ENCODE measurements at places on chromosomes 5 and 9.

DNA sequence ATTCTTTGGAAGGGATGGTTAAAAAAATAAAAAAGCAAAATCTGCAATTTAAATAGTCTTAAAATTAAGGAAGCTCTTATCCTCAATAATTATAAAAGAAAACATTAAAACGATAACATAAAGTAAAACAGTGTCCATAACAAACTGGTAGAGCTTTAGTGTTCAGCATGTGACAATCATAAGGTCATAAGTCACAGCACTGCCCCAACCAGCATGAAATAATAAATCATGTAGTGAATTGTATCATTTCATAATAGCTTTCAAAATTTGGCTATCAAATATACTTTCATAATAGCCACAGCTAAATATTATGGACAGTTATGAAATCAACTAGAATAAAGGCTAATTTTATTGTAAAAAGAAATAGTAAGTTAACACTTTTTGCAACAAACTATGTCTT lies 10.0 kb downstream of the NR3C1 start:
- no peak for DNase-seq

DNA sequence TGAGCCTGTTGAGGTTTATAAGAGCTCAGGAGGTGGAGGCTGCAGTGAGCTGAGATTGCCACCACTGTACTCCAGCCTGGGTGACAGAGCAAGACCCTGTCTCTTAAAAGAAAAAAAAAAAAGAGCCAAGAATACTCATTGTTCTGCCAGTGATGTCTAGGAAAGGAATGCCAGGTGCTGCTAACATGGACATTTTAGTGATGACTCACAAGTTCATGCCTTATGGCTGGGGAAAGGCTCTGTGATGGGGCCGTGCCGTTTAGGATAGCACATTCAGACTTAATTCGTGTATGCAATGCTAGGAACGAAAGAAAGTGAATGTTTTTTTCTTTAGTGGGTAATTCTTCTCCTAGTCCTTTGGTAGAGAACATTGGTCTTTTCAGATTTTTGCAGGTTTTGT lies 134.2 kb downstream of the ARHGAP26 start:
- DNase-seq = no peak

- DNase-seq = no peak
Observed at GRCh38 chr9:35912791-35913400, 3.6 kb downstream of the SPAAR start.

DNA sequence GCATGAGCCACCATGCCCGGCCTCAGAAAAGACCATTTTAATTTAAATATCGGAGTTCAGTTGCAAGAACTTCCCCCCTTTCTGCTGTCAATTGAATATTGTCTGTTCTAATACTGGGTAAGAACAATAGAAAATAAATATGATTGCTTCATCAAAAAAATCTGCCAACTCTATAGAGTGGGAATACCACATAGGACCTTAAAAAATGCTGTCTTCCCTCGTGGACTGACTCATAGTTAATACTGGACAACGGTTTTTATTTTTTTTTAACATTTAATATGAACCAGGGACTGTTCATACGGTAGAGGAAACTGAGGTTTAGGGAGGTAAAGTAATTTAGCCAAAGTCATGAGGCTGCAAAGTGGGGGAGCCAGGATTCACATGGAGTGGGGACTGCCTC lies 9.7 kb downstream of the ZNF462 start:
- DNase-seq = no peak

GRCh38 chr9:2228641-2229040 lies 213.5 kb downstream of the SMARCA2 start:
- no peak for DNase-seq
